ENCODE measurements at places on chromosomes 7 and 10.

GRCh38 chr7:101804088-101804963 is 13.1 kb upstream of the CUX1 start:
- no peak for DNase-seq

GRCh38 chr7:122046402-122046801 is 97.6 kb downstream of the AASS start:
- DNase-seq, result no peak

- DNase-seq, result no peak
These were observed 1290.3 kb upstream of the SORCS1 start for GRCh38 chr10:108454793-108455192.

DNA sequence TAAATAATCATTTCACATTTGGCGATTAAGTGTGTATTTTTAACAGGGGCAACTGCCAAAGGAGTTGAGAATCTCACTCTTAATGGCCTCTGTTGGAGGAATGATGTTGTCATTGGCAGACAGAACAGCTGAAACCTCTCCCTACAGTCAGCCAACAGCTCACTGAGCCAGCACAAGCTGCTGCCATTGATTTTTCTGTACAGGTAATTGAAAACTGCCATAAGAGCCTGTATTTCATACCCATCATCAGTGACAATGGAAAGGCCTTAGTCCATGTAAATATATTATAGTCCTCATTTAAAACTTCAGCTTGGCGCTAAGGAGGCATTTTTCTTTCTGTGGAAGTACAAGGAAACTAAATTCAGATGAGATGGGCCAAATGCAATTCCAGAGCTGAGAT is 28.1 kb upstream of the PTN start:
- DNase-seq, result no peak

GRCh38 chr7:81484261-81484660 is 285.6 kb downstream of the HGF start:
- DNase-seq, result no peak

GRCh38 chr10:116664631-116665030 is 43.9 kb downstream of the PNLIPRP2 start:
- no peak for DNase-seq

Measured in stimulated activated CD8-positive, alpha-beta memory T cell treated with anti-CD3 and anti-CD28 coated beads, Interleukin-4, amount 100 ng/mL, for 4 hours (primary cell).